Ureter (tissue), 1 donor: ENCODE measurements at places on chromosomes 6 and 20.

- no peak for DNase-seq
These were observed 41.4 kb upstream of the MYL9 start for GRCh38 chr20:36499723-36500501.

GRCh38 chr6:34370361-34370760 is 22.1 kb downstream of the NUDT3 start:
- DNase-seq, result no peak

DNA sequence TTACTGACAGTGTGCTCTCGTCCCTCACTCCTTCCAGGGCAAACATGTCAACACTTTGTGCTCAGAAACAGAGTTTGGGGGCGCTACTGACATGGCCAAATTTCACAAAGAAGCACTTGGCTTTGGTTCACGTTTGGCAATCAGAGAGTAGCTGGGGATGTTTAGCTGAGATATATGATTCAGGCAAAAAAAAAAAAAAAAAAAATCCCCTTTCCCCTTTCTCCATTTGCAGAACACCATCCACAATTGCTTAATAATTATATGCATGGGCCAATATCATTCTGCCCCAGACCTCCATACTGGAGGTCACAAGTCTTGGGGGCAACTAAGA is 128.4 kb upstream of the ADGRF1 start:
- no peak for DNase-seq

- DNase-seq, result no peak
These were observed 111.2 kb upstream of the PTCHD4 start for GRCh38 chr6:48222241-48222640.

- DNase-seq, result peak; percentile 23
These were observed 226.0 kb downstream of the SLC24A3 start for GRCh38 chr20:19438488-19438887.

- DNase-seq, result no peak
These were observed 219.1 kb downstream of the MYLK4 start for GRCh38 chr6:2531426-2532215.

DNA sequence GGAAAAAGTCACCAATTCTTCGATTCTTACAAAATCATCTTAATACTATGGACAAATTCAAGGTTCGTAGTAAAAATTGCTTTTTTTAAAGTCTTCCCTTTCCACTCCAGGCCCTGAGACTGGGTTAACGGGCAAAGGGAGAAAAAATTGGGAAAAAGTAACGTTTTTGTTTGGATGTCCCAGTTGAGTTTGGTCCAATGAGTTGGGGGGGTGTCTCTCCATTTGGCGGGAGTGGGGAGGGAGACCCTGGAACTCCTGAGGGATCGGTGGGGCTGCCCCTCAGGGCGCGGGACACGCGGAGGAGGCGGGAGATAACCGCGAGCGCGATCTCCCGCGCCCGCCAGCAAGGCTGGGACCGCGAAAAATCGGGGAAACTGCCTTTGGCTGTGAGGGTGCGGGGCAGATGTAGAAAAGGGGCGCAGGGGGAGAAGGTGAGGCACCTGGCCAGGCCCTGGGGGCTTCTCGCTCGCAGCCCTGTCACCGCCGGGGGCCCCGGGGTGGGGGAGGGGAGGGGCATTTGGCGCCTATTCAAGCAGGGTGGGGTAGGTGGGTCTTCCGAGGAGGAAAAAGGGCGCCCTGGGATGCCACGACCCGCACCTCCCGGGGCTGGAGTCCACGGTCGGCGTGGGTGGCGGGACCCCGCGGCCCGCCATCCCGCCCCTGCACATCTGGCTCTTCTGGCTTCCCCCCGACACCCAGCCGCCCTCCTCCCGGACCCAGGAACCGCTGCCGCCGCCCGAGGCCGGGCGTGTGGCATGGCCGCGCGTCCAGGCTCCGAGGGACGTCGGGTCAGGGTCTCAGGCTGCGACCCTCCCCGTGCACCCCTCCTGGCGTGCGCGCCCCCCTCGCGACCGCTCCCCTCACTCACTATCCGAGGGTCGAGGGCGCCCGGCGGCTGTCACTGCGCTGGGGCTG is 595 bp downstream of the FBXO5 start:
- peak; percentile 51 for DNase-seq
